ENCODE measurements at places on chromosomes 5 and 9.

DNA sequence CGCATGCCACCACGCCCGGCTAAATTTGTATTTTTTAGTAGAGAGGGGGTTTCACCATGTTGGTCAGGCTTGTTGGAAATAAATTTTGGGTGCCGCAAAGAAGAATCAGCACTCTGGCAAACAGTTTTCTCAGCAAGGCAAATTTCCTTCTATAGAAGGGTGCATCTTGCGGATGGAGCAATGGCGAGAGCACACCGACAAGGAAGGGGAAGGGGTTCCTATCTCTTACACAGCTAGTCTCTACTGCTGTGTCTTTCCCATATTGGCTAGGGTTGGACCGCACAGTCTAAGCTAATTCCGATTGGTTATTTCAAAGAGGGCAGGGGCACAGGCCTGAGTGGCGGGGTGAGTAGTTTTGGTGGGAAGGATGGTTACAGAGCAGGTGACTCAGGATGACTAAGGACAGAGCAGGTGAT lies 707 bp downstream of the GTF3C5 start:
- no peak for DNase-seq

- DNase-seq = no peak
Measured at GRCh38 chr5:2780421-2781171, 29.1 kb upstream of the IRX2 start.

- no peak for DNase-seq
Measured at GRCh38 chr5:178211095-178212048, 7.0 kb downstream of the HNRNPAB start.

DNA sequence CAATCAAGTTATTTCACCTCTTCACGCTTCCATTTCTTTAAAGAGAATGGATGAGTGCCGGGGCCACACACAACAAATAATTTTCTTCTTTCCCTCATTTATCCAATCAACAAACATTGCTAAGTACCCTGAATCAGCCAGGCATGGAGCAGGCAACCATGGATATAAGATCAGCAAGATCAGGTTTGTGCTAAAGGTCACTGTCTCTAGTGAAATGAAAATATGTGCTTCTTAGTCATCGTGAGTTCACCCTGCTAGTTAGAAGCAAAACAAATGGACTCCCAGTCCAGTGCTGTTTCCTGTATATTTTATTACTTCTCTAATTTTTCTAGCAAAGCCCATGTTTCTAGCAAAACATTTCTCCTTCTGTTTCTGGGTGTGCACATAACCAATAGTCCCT lies 629.2 kb downstream of the BNC2 start:
- DNase-seq = no peak
